ENCODE measurements at places on chromosomes 6 and 20.

DNA sequence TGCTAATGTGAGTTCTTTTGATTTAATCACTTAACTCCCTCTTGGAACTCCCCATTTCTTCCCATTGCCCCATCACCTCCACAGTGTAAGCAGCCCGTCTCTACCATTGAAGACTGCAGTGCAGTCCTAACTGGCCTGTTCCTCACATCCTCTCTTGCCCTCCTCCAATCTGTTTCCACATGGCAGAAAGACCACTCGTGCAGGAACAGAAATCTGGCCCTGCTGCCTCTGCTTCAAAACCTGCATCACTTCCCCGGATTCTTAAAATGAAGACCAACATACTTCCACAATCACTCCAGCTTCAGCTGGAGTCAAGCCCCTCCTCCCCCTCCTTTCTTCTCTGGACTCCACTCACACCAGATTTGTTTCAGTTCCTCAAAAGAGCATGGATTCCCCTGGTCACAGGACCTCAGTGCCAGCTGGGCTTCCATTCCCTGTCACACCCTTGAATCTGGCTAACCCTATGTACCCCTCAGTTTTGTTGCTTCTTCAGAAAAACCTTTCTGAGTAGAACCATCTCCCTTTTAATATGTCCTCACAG, 802.3 kb downstream of the MAFB start:
- peak; percentile 80 for DNase-seq
- H3K4me3 ChIP-seq: no peak overlapping the region
- no peaks in the 10 kb centered on the region for H3K27me3 ChIP-seq
- H3K4me1 ChIP-seq: peaks cover 5% of the 10 kb centered on the region

GRCh38 chr20:59062081-59062480, 19.5 kb upstream of the PRELID3B start:
- no peak for DNase-seq
- H3K4me1 ChIP-seq: no peaks in the 10 kb centered on the region
- H3K36me3 ChIP-seq: no peaks in the 10 kb centered on the region
- H3K4me3 ChIP-seq: no peak overlapping the region

- H3K36me3 ChIP-seq: no peaks in the 10 kb centered on the region
- no peak overlapping the region for H3K27ac ChIP-seq
- no peak for DNase-seq
- H3K4me1 ChIP-seq: no peaks in the 10 kb centered on the region
- H3K27me3 ChIP-seq: no peaks in the 10 kb centered on the region
- no peak overlapping the region for H3K4me3 ChIP-seq
Measured at GRCh38 chr6:167849846-167850459, 23.2 kb downstream of the AFDN start.

DNA sequence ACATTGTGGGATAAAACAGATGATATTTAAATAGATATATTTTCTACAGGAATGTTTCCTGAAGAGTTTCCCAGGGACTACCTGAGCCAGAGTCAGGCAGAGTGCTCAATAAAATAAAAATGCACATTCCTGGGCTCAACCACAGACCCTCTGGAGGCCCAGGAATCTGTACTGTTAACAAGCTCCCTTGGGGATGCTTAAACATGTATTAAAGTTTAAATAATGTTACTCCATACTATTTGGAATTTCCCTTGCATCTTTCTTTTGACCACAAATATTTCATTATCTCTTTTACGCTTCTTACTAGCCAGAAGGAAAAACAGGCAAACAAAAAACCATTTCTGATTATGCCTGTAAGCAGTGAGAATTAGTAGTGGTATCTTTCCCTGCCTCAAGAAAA, 42.3 kb downstream of the GPR63 start:
- DNase-seq: no peak
- H3K4me1 ChIP-seq: no peaks in the 10 kb centered on the region
- no peaks in the 10 kb centered on the region for H3K27me3 ChIP-seq

GRCh38 chr20:9457136-9457535, 57.3 kb upstream of the LAMP5 start:
- no peak overlapping the region for H3K4me3 ChIP-seq
- no peaks in the 10 kb centered on the region for H3K36me3 ChIP-seq
- no peak for DNase-seq
- H3K27me3 ChIP-seq: no peaks in the 10 kb centered on the region

- no peaks in the 10 kb centered on the region for H3K4me1 ChIP-seq
- H3K27me3 ChIP-seq: no peaks in the 10 kb centered on the region
- no peak overlapping the region for H3K4me3 ChIP-seq
- no peak overlapping the region for H3K27ac ChIP-seq
- no peak for DNase-seq
Measured at GRCh38 chr20:14816471-14816870, 479.1 kb upstream of the FLRT3 start.

DNA sequence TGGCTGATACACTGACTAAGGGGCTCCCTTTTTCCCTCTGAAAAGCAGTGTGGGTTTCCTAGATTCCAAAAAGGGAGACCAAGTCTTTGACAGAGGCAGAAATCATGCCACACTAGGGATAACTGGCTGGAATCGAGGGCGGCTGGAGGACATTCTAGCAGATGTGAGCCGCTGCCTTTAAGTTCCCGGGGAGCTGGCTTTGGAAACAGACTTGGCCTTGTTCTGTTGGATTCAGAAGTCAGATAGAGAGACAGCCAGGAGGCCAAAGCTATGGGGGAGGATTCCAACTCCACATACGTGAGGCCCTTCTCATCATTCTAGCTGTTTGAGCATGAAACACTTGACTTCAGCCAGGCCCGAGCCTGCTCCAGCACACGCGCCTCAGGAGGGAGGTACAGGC, 109.9 kb upstream of the FOXC1 start:
- DNase-seq: peak; percentile 93
- no peak overlapping the region for H3K4me3 ChIP-seq
- H3K27ac ChIP-seq: no peak overlapping the region
- no peaks in the 10 kb centered on the region for H3K36me3 ChIP-seq
- H3K27me3 ChIP-seq: peaks cover 2% of the 10 kb centered on the region

GRCh38 chr20:38804221-38804620, 1.3 kb upstream of the PPP1R16B start:
- DNase-seq: no peak
- no peak overlapping the region for H3K4me3 ChIP-seq
- H3K36me3 ChIP-seq: no peaks in the 10 kb centered on the region
- H3K27ac ChIP-seq: peak overlapping the region; percentile 82
- peaks cover 21% of the 10 kb centered on the region for H3K4me1 ChIP-seq

- H3K27me3 ChIP-seq: no peaks in the 10 kb centered on the region
- H3K4me3 ChIP-seq: no peak overlapping the region
- H3K4me1 ChIP-seq: no peaks in the 10 kb centered on the region
- no peak for DNase-seq
Measured at GRCh38 chr6:39905640-39905975, 28.7 kb downstream of the MOCS1 start.

DNA sequence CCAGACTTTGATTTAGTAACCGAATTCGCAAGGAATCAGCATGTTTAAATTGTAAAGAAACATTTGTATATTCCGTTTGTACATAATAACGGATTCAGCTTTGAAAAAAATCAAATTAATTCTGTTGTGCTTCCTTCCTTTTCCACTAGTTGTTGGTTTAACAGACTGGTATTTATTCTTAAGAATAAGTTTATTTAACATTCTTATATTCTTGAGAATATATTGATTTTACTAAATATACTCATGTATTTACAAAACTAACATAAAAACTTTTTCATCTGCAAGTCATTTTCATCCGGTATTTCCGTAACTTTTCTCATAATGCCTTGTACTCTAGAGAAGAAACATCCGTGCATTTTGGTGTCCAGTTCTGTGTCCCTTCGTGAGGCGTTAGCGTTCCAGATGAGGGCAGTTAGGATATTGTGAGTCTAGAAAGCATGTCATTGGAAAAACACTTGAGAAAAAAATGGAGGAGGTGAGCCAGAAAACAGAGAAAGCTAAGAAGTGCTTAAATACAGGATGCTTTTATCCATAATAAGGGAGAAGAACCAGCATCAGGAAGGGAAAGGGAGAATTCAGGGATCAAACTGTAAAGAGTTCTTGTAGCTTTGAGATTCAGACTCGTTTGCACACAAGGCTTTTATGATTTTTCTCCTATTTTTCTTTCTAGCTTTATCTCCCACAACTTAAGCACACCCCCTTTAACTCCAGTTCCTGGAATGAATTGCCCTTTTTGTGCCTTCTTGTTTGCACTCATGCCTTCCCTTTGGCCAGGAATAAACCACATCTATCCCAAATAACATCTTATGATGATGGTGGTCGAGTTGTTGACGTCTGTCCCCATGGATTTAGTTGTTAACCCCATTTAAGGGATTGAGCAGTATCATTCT, 1.8 kb downstream of the WRNIP1 start:
- H3K4me3 ChIP-seq: peak overlapping the region; percentile 60
- DNase-seq: peak; percentile 63
- H3K4me1 ChIP-seq: peaks cover 23% of the 10 kb centered on the region
- no peaks in the 10 kb centered on the region for H3K27me3 ChIP-seq
- H3K27ac ChIP-seq: peak overlapping the region; percentile 65

DNA sequence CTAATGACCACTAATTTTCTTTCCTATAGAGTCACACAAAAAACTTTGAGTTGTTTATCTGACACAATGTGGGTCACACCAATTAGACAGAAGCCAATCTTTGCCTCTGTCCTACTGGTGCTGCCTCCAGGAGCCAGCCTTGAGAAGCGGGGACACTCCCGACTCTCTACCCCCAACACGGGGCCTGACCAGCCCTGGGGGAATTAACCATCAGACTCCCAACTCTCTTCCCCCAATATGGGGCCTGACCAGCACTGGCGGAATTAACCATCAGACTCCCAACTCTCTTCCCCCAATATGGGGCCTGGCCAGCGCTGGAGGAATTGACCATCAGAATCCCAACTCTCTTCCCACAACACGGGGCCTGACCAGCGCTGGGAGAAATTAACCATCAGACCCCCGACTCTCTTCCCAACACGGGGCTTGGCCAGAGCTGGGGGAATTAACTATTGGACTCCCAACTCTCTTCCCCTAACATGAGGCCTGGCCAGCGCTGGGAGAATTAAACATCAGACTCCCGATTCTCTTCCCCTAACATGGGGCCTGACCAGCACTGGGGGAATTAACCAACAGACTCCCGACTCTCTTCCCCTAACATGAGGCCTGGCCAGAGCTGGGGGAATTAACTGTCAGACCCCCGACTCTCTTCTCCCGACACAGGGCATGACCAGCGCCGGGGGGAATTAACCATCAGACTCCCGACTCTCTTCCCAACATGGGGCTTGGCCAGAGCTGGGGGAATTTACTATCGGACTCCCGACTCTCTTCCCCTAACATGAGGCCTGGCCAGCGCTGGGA, 12.5 kb downstream of the CST7 start:
- H3K4me1 ChIP-seq: peaks cover 29% of the 10 kb centered on the region
- H3K36me3 ChIP-seq: peaks cover 54% of the 10 kb centered on the region
- no peak for DNase-seq

GRCh38 chr20:31740208-31740607, 1.1 kb downstream of the TPX2 start:
- H3K4me3 ChIP-seq: peak overlapping the region; percentile 92
- peaks cover 10% of the 10 kb centered on the region for H3K4me1 ChIP-seq
- H3K27me3 ChIP-seq: no peaks in the 10 kb centered on the region

GRCh38 chr20:8074931-8075330, 55.4 kb upstream of the TMX4 start:
- no peak overlapping the region for H3K27ac ChIP-seq
- H3K36me3 ChIP-seq: no peaks in the 10 kb centered on the region
- no peak overlapping the region for H3K4me3 ChIP-seq
- no peaks in the 10 kb centered on the region for H3K27me3 ChIP-seq
- H3K4me1 ChIP-seq: no peaks in the 10 kb centered on the region

DNA sequence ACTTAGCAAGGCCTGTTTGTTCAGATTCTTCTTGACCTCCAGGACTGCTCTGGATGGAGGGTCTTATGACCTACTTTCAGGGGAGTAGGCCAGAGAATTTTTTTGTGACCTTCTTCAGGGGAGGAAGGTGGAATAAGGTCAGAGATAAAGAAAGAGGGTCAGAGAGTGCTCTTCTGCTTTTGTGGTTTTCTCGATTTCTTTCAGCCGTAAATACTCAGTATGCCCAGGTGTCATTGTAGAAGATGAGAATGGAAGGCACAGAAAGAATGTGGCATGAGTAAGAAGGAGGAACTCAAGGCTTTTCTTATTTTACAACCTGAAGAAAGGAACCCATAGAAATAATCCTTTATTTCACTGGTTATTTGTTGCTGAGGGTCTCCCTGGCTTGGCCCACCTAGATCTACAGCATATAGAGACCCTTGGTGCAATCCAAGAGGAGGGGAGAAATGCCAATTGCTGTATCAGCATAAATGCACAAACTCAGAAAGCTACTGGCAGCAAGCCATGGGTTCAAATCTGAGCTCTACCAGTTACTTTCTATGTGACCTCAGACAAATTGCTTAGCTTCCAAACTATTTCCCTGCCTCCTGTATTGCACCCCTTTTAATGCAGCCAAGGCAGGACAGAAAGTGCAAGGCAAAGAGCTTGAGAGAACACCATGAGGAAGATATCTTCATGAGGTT, 68.0 kb downstream of the OLIG3 start:
- DNase-seq: no peak
- no peaks in the 10 kb centered on the region for H3K36me3 ChIP-seq
- no peak overlapping the region for H3K27ac ChIP-seq
- no peaks in the 10 kb centered on the region for H3K27me3 ChIP-seq
- H3K4me1 ChIP-seq: no peaks in the 10 kb centered on the region

GRCh38 chr6:158797331-158798310, 21.5 kb downstream of the EZR start:
- H3K36me3 ChIP-seq: peaks cover 2% of the 10 kb centered on the region
- H3K4me1 ChIP-seq: peaks cover 14% of the 10 kb centered on the region
- H3K27me3 ChIP-seq: no peaks in the 10 kb centered on the region

- H3K4me3 ChIP-seq: no peak overlapping the region
- H3K27ac ChIP-seq: peak overlapping the region; percentile 85
- DNase-seq: peak; percentile 65
- no peaks in the 10 kb centered on the region for H3K36me3 ChIP-seq
- H3K27me3 ChIP-seq: no peaks in the 10 kb centered on the region
- H3K4me1 ChIP-seq: no peaks in the 10 kb centered on the region
Measured at GRCh38 chr6:140537211-140537610, 1162.8 kb upstream of the CITED2 start.

GRCh38 chr6:105459864-105460263, 57.0 kb upstream of the PREP start:
- H3K27ac ChIP-seq: no peak overlapping the region
- peaks cover 3% of the 10 kb centered on the region for H3K27me3 ChIP-seq
- no peaks in the 10 kb centered on the region for H3K4me1 ChIP-seq

GRCh38 chr6:47700053-47700452, 1.7 kb downstream of the ADGRF4 start:
- H3K27me3 ChIP-seq: no peaks in the 10 kb centered on the region
- no peaks in the 10 kb centered on the region for H3K4me1 ChIP-seq
- no peaks in the 10 kb centered on the region for H3K36me3 ChIP-seq
- DNase-seq: no peak

GRCh38 chr6:149580880-149581279, 14.7 kb downstream of the GINM1 start:
- H3K27me3 ChIP-seq: no peaks in the 10 kb centered on the region
- H3K36me3 ChIP-seq: peaks cover 21% of the 10 kb centered on the region
- H3K4me1 ChIP-seq: no peaks in the 10 kb centered on the region
- no peak for DNase-seq
- no peak overlapping the region for H3K27ac ChIP-seq
- H3K4me3 ChIP-seq: no peak overlapping the region

- H3K27me3 ChIP-seq: no peaks in the 10 kb centered on the region
- no peak overlapping the region for H3K27ac ChIP-seq
- H3K4me3 ChIP-seq: no peak overlapping the region
- DNase-seq: no peak
Measured at GRCh38 chr6:89111933-89112332, 5.9 kb downstream of the SRSF12 start.

All from muscle of leg (tissue), 16 donors.